ENCODE measurements at places on chromosomes 3 and 15.

- no peak for DNase-seq
Measured at GRCh38 chr3:52299247-52299878, 11.7 kb downstream of the GLYCTK start.

DNA sequence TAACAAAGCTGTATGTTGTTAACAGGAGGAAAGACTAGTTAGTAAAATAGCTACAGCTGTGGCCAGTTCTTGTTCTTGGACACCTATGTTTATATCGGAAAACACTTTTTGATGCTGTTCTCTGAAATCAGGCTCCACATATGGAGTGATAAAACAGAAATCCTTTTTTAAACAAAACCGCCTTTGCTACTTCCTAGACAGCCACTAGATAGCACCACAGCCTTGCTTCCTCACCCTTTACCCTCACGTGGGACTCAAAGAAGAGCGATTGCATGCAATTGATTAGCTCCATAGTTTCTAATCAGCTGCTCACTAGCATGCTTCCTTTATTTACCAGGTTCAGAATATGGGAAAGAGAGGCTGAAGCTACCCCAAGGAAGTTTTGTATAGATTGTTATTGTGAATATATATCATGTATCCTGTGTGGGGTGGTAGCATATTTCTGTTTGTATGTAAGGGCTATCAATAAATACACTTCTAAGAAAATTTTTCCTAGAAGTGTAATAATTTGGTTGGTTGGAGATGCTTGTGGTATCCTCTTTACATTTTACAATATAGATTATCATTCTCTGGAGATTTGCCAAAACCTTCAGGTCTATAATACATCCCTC is 4.3 kb upstream of the MTFMT start:
- DNase-seq, result peak; percentile 51

GRCh38 chr15:76730262-76730661 is 174.9 kb downstream of the SCAPER start:
- no peak for DNase-seq

GRCh38 chr15:86494475-86494874 is 414.8 kb downstream of the AGBL1 start:
- DNase-seq, result no peak

- no peak for DNase-seq
Measured at GRCh38 chr15:54307252-54307902, 329.1 kb downstream of the UNC13C start.

DNA sequence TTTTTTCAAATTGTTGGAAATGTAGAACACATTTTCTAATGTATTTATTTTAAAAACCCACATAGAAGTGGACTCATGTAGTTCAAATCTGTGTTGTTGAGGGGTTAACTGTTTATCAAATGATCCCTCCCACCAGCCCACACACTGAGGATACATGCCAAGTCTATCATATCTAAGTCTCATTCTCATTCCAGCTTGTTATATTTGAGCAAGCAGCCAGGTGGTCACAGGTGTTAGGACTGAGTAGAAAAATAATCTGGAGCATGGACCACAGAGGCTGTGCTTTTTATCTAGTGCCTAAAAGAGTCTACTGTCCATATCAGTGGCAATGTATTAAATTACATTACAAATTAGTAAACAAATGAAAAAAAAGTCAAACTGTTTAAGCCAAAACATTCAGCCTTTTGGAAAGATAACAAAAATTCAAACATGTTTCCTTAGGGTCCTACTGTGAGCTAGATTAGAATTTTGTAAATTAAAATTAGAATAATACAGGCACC is 20.7 kb upstream of the SPESP1 start:
- no peak for DNase-seq

- DNase-seq, result no peak
Measured at GRCh38 chr15:72222393-72222792, 8.6 kb downstream of the PKM start.

Measured in SHP77 treated with DMSO at 0.1 percent for 48 hours (cell line).